ENCODE measurements at places on chromosomes 11 and 22. TPM values are rescaled to one million over a fixed set of nuclear protein-coding genes. Genes with fewer than 3 reads are reported as not detected.

DNA sequence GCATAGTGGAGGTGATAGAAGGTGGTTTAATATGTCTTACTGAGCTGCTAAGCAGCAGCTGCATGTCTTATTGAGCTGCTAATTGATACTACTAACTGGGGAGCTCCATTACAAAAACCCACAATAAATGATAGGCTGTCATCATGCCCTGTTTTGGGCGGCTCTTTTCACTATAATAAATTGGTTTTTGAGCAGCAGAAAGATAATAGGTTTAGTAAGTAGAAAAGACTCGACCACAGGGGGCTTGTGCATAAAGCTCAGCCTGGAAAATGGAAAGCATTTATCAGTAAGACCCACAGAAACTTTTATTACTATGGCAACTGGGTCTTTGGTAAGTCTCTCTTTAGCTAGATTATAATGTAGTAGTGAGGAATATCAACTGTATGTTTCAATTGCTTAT lies 117.6 kb downstream of the LDLRAD3 start:
- no peak for DNase-seq

GRCh38 chr11:120172054-120172911 lies 34.4 kb upstream of the TRIM29 start:
- no peak for DNase-seq

DNA sequence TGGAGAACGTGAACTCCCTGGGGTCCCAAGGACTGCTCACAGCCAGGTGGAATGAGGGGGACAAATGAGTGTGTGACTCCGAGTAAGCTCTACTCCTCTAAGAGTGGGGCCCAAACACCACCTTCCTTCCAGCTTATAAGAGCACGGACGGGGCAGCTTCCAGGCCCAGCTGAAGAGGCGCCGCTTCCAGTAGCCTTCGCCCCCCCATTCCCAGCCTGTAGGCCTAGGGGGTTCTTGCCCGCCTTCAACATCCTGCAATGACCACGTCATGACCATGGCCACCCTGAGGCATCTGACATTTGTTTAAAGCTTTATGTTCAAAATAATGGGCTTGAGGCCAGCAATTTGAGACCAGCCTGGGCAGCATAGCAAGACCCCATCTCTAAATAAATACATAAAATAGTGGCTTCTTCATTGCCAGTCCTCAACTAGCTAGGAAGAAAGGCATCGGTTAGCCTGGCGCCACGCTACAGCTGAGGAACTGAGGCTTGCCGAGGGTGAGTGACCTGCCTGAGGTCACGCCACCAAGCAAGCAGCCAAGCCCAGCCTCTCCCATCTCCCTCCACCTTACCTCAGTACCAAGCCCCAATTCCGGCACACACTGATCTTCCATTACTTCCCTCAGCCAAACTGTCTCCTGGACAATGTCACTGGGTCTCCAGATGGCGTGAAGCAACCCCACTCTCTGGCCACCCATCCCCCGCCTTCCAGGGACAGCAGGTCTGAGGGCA lies 7.8 kb upstream of the TNFRSF13C start:
- no peak for DNase-seq

DNA sequence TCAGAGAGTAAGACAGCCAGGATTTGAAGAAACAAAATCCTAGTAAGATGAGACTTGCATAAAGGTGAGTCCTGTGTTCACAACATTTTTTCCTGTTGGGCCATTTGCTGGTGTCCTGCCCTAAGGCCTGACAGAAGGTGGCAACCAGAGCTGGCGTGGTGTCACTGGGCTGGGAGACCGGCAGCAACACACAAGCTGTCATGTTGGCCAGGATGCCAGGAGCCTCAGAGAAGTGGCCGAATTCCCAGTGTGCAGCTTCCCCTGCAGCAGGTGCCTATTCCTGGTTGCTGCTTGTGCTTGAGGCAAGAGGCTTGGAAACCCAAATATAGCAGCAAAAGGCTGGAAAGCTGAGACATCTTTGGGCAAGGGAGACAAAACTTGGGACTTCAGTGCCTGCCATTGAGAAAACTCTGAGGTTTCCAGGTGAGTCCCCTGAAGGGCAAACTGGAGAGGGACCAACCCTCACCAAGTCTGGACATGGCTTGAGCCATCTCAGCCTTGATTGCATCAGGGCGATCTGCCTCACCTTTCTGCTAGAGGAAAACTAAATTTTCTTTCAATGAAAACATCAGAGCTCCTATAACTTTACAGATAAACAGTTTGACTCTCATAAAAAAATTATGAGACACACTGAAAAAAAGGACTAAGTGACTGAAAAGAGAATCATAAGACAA lies 25.9 kb downstream of the ALG12 start:
- no peak for DNase-seq

GRCh38 chr11:8386134-8386864 lies 122.6 kb upstream of the LMO1 start:
- DNase-seq = no peak

DNA sequence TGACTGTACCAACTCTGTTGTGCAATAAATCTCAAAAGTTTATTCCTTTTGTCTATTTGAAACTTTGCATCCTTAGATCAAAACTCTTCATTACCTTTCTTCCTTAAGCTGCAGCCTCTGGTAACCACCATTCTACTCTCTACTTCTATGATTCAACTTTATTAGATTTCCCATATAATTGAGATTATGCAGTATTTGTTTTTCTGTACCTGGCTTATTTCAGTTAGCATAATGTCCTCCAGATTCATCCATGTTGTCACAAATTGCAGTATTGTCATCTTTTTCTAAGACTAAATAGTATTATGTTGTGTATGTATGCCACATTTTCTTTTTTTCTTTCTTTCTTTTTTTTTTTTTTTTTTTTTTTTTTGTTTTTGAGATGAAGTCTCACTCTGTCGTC lies 1176.3 kb upstream of the TENM4 start:
- no peak for DNase-seq

GRCh38 chr22:32992821-32993220 lies 65.4 kb downstream of the SYN3 start:
- DNase-seq = no peak

- DNase-seq = no peak
Observed at GRCh38 chr11:74971424-74971823, 17.3 kb upstream of the NEU3 start.

- no peak for DNase-seq
Observed at GRCh38 chr11:113529606-113530005, 54.4 kb upstream of the DRD2 start.

Gene EHD1
- 49.2 TPM for polyA plus RNA-seq

DNA sequence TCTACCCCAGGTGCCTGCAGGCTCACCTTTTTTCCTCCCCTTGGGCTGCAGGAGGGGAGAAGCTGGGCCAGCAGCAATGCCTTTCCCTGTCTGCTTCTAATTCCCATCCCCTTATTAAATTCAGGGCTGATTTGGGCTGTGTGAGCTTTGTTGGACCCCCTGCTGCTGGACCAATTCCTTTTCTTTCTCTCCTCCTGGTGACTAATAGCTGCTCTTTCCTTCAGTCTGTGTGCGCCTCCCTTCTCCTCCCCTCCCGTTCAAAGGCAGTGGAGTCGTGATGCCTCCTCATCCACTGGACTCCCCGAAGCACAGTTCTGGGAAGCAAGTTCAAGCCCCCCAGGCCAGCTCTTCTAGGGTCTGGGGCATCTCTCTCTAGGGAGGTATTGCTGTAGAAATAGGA lies 567.9 kb upstream of the CADM1 start:
- no peak for DNase-seq

Gene KCNJ1
- polyA plus RNA-seq = 0.10 TPM

- no peak for DNase-seq
Observed at GRCh38 chr22:27554841-27555456, 246.6 kb downstream of the MN1 start.

Gene PAX6
- not detected for polyA plus RNA-seq

DNA sequence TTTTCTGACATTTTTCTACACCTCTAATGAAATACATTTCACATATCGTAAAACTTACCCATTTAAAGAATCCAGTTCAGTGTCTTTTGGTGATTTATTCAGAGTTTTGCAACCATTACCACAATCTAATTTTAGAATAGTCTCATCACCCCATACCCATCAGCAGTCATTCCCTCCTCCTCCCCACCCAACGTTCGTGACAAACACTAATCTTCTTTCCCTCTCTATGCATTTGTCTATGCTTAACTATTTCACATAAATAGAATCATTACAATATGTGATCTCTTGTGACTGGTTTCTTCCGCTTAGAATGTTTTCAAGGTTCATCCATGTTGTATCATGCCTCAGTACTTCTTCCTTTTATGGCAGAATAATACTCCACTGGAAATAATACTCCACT lies 9.5 kb downstream of the TTC28 start:
- no peak for DNase-seq

GRCh38 chr11:82082976-82083375 lies 650.7 kb downstream of the FAM181B start:
- DNase-seq = no peak

- DNase-seq = no peak
Observed at GRCh38 chr11:134380785-134381184, 31.3 kb downstream of the B3GAT1 start.

DNA sequence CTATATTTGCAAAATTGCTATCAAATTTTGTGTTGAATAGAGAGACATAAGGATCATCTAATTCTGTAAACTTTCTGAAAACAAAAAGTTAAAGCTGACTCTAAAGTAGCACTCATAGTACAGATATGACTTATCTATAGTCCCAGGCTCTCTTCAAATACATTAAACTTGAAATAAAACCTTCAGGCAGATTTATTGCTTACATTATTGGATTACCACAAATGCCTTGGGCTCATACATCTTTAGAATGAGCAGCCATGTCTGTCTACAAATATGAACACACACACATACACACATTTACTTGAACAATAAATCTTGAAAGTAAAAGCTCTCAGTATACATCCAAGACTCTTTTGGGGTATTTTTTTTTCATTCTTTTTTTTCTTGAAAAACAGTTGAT lies 207.9 kb downstream of the LUZP2 start:
- DNase-seq = no peak

- no peak for DNase-seq
Observed at GRCh38 chr11:124108156-124108555, 7.1 kb upstream of the VWA5A start.

Gene MYBPC3
- not detected for polyA plus RNA-seq

Gene HMOX1
- 22.9 TPM for polyA plus RNA-seq

- no peak for DNase-seq
Observed at GRCh38 chr22:22099194-22099486, 116.6 kb upstream of the TOP3B start.

DNA sequence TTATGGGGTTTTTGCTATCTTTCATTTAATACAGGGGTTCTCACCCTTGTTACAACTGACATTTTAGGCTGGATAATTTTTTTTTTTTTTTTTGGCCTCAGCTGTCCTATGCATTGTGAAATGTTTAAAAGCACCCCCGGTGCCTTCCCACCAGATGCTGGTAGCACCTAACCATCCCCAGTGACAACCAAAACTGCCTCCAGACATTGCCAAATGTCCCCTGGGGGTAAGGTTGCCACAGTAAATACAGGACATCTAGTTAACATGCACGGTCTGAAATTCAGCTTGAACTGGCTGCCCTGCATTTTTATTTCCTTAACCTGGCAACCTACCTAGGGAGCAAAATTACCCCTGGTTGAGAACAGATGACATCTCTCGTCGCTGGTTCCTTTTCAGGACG lies 72.4 kb downstream of the CYTH4 start:
- no peak for DNase-seq

DNA sequence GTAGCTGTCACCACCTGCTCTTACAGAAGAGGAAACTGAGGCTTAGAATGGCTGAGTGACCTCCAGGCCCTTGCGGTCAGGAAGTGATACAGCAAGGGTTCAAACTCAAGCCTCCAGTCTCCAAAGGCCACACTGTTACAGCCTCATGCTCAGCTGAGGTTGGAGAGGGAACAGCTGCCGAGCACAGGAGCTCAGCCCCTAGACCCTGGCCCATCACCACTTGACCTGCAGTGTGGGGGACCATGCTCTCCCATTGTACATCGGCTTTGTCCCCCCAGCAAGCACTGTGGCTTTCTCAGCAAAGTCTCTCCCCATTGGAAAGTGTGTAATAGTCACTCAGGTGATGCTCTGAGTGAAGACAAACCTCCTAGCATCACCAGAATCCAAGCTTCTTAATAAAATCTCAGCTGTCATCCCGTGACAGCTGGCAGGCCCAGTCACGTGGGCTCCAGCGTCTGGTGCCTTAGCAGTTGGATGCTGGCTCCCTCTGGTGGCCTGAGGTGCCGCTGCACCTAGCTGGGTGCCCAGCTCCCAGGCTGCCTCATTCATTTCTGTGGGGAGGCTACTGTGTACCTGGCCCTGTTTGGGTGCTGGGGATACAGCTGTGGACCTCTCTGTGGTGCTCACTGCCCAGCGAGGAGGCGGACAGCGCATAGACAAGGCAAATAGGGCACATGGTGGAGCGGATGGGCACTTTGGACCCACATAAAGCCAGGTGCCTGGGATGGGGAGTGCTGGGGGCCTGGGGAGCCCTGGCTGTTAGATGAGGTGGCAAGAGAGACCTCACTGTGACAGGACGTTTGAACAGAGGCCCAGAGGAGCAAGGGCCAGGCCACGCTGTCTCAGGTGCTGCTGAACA lies 19.1 kb upstream of the MYRF start:
- DNase-seq = peak; percentile 65

Data from right lung (tissue), 10 donors.